ENCODE measurements at places on chromosomes 6 and 20.

DNA sequence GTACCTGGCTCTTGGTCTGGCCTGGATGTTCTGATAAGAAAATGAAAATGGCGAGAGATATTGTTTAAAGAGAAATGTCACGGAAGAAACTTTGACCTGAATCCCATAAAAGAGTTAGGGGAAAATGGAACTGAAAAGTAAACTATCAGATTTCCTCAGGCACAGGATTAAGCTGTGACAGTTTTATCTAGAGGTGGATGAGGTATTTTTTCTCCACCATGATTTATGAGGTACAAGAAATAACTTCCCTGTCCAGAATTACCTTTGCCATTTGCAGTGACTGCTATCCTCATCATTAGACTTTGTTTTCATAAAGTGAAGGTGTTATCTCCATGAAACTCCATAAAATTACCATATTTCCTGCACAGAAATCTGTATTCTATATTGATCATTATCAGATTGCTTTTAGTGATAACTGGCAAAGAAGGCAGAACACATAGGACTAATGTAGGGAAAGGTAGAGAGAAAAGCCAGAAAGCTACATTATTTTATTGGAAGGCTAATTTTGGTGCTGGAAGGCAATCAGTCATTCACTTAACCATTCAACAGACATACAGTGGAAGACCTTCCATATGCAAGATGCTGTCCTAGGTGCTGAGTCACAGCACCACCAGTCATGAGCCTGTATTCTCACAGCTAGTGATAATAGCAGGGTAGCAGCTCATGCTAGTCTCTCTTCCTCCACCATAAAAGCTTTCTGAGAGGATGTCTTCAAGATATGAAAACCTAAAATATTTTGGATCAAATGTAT, 427.3 kb upstream of the CITED2 start:
- DNase-seq, result no peak

- DNase-seq, result no peak
Measured at GRCh38 chr6:5214570-5215052, 46.1 kb downstream of the LYRM4 start.

- no peak for DNase-seq
Measured at GRCh38 chr6:131029626-131030297, 33.3 kb downstream of the EPB41L2 start.

- DNase-seq, result no peak
Measured at GRCh38 chr6:30684386-30685156, 1.9 kb downstream of the PPP1R18 start.

- DNase-seq, result no peak
Measured at GRCh38 chr6:66638099-66638498, 931.1 kb upstream of the EYS start.

GRCh38 chr20:9136114-9136513, 67.2 kb downstream of the PLCB4 start:
- DNase-seq, result no peak

GRCh38 chr6:105196076-105196475, 16.3 kb upstream of the POPDC3 start:
- no peak for DNase-seq

DNA sequence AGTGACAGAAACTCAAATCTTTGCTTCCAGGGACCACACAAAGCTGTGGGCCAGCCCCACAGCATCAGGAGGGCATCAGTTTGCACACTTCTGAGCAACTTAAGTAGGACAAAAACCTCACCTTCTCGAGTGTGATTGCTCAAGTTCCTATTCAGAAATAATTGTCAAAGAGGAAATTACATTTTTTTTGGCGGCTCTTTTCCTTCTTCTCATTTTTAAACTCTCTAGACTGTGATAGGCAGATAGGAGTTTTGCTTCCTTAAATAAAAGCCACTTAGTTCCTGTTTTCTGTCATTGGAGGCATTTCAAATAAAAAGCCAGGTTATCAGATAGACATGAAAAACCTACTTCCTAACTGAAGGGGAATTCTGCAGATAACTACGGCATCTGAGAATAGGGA, 11.2 kb upstream of the TAGAP start:
- no peak for DNase-seq

- peak; percentile 85 for DNase-seq
Measured at GRCh38 chr6:90184334-90185298, 112.0 kb downstream of the BACH2 start.

GRCh38 chr6:834866-835265, 141.9 kb upstream of the EXOC2 start:
- no peak for DNase-seq

- no peak for DNase-seq
Measured at GRCh38 chr20:38601216-38602184, at the start of gene ARHGAP40. ARHGAP40 (plus strand) TSS chr20:38601809.

DNA sequence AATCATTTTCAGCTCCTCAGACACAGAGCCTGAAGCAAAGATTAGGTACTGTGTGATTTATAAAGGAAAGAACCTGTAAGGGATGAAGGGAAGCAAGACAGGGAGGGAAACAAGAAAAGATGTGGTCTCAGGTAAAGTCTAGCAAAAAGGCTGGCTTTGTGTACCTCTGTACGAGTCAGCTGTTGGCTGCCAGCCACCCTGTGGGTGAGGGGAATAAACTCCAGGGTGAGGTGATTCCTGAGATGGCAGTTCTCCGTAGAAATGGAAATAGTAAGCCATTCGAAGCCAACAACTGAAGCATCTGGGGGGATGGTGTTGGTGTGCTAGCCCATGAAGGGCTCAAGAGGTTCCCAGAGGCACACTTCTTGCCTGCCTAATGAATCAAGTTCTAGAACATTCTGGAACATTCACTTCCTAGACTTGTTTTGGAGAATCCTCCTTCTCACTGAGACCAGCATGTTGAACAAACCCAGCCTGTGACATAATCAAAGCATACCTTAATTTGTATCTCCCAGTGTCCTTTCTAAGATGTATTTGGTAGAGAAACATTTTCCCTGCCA, 10.6 kb upstream of the TTPAL start:
- DNase-seq, result peak; percentile 32

GRCh38 chr20:45611054-45611453, 18.5 kb upstream of the WFDC10A start:
- DNase-seq, result no peak

- peak; percentile 34 for DNase-seq
Measured at GRCh38 chr20:47315339-47316056, 41.0 kb downstream of the ZMYND8 start.

- DNase-seq, result no peak
Measured at GRCh38 chr6:41824571-41825569, 37.4 kb downstream of the TOMM6 start.

- no peak for DNase-seq
Measured at GRCh38 chr20:42125426-42125825, 507.2 kb upstream of the CHD6 start.

DNA sequence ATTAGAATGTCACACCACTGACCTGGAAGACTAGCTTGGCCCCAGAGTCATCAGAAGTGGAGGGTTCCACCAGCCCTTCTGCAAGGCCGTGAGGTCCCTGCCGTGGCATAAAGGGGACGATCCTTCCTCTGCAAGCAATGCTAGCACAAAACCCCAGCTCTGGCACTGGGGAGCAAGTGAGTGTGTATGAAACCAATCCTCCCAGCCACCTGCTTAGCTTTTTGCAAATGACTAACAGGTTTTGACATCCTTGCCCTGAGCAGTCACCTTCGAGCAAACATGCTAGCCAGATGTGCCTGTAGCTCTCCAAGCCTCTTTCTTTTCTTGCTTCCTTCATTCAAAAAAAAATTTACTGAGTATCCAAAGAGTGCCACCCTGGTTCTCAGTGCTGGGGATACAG, 8.6 kb downstream of the SULF2 start:
- DNase-seq, result no peak

GRCh38 chr20:60680554-60680953, 571.5 kb upstream of the CDH4 start:
- DNase-seq, result no peak

GRCh38 chr6:47478233-47479139, 897 bp downstream of the CD2AP start:
- peak; percentile 57 for DNase-seq

DNA sequence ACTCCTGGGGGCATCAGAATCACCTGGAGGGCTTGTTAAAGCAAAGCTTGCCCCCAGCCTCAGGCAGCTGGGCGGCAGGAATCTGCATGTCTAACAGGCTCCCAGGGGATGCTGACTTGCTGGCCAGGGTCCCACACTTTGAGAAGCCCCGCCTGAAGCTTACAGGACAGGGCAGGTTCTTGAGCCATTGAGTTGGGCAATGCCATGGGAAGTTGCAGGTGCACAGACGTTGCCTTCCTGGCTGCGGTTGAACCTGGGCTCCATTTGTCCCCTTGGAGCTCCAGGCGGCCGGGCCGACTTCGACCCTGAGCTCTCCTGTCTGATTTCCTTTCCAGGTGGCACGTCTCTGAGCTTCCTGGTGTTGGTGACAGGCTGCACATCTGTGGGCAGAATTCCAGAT, 46.8 kb downstream of the SYNJ2 start:
- DNase-seq, result no peak

GRCh38 chr20:20333866-20334265, 34.0 kb upstream of the INSM1 start:
- DNase-seq, result no peak

DNA sequence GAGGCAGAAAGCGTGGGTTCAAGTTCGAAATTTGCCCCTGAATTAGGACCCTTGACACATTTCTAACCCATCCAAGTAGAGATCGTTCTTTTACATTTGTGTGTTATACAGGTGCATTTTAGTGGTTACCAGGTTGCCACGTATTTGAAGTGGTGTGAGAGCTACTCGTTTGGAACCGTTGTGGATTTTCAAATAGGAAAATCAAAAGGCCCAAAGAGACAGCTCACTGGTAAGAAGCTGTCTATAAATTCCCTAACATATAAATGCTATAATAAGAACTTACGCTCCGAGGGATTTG, 1.6 kb upstream of the REV3L start:
- DNase-seq, result no peak

- no peak for DNase-seq
Measured at GRCh38 chr20:9353180-9353915, 161.0 kb upstream of the LAMP5 start.

DNA sequence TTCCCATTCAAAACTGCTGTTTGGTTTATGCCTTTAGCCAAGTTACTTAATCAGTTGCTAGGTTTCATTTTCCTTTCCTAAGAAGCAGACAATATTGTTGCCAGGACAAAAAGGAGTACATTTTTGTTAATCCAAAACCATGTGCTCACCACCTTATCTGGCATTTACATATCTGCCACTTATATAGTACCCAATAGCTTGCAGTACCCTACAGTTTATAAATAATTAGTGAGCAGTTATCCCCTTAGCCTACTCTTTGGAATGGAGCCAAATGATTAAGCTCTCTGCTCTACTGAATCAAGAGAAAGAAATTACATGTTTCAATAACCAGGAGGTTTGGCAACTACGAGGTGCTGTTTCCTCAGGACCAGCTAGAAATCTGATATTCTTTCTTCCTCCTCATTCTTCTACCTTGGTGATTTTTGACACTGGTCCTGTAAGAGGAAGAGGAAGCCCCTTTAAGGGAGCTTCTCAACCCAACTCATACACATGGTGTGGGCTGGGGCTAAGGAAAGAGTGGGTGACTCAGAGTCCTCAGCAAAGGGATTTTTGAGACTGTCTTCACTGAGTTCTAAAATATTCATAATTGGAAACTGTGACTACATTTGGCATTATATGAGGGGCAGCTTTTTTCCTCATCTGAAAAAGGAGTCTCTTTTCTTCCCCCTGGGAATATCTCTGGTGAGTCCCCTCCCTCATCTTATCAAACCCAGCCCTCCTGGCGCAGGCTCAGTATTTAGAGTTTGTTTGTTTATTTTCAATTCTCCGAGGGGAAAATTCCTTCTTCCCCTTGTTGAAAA, 1.5 kb downstream of the ZNFX1 start:
- DNase-seq, result peak; percentile 83

GRCh38 chr20:48619126-48620101, 208.4 kb downstream of the PREX1 start:
- DNase-seq, result no peak

GRCh38 chr20:4267242-4267641, 251.9 kb upstream of the RNF24 start:
- no peak for DNase-seq

GRCh38 chr20:17446171-17446570, 85.0 kb downstream of the BFSP1 start:
- no peak for DNase-seq

GRCh38 chr6:113205553-113205952, 651.6 kb upstream of the MARCKS start:
- DNase-seq, result no peak

DNA sequence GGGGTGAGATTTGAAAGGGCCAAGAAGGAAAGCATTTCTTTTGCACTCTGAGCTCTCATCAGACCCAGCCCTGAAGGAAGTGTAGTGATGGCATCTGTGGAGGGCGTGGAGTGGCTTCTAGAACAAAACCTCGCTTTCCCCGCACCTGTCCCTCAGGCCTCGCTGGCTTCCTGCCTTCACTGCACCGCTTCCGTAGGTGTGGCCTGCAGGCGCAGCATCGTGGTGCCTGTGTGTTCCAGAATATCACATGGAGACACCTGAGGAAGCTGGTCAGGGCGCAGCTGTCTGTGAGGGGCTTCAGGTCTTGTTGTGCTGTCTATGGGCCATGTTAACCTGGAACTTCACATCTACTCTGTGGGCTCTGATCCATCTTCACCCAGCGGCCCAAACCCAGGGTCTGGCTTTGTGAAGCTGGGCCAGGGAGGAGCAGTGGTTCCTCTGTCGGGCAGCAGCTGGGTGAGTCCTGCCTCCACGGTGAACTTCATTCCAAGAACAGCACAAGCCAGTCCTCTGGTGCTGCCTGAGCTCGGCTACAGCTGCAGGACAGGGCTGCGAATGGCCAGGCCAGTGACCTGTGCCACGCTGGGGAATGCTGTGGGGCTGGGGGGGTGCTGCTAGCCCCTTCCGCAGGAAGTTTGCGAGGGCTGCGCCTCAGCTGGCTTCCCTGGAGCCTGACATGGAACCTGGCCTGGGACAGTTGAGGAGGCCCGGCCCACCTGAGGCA, 40.9 kb downstream of the DSTN start:
- DNase-seq, result no peak

GRCh38 chr6:127435626-127436220, 23.5 kb downstream of the KIAA0408 start:
- no peak for DNase-seq

DNA sequence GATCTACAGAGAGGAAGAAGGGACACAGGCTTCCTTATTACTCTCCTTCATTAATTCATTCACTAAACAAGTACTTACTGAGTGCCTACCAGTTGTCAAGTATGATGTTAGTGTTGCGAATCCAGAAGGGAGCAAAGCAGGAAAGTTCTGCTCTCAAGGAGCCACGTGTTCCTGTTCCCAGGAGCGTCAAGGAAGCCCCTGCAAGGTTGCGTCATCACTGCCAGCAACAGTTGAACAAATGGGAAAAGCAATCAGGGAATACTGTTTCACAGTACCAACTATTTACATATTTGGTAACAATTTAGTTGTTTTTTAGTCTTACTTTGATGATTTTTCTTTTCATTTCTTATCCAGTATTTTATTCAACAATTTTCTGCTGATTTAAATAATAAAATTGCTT, 310.0 kb downstream of the FOXA2 start:
- no peak for DNase-seq

DNA sequence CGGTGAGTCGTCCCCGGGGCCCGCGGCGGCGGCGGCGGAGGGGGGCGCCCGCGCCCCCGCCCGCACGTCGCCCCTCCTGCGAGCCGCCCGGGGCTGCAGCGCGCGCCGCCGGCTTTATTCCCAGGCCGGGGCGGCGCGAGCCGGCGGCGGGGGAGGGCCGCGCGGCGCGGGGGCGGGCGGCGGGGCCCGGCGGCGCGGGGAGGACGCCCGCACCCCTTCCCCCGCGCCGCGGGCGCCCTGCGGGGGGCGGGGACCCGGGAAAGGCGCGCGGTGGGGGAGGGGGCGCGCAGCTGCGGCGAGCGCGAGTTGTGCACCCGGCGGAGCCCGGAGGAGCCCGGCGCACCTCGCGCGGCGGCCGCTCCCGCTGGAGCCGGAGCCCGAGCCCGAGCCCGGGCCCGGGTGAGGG, 646 bp downstream of the HMGA1 start:
- DNase-seq, result no peak
